Tibial artery (tissue), 4 donors: ENCODE measurements at places on chromosomes 16 and 17.

DNA sequence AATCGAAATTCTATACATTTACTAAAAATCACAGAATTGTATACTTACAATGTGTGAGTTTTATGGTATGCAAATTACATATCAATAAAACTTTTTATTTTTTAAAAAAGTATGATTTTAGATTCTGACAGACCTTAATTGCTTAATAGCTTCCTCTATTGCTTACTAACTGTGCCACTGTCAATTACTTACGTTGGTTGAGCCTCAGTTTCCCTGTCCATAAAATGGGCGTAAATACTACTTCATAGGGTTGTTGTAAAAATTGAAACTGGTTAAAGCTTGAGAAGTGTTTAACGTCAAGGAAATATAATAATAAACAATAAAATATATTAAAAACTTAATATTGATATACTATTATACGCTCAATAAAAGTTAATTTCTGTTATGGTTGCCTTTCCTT, 203.4 kb downstream of the SHISA9 start:
- DNase-seq: no peak
- no peaks in the 10 kb centered on the region for H3K4me1 ChIP-seq
- H3K36me3 ChIP-seq: no peaks in the 10 kb centered on the region

GRCh38 chr16:78549366-78549765, 449.9 kb downstream of the WWOX start:
- no peak overlapping the region for H3K27ac ChIP-seq
- DNase-seq: no peak
- H3K36me3 ChIP-seq: no peaks in the 10 kb centered on the region
- no peak overlapping the region for H3K4me3 ChIP-seq
- H3K27me3 ChIP-seq: no peaks in the 10 kb centered on the region
- H3K4me1 ChIP-seq: no peaks in the 10 kb centered on the region

- no peak for DNase-seq
- H3K27ac ChIP-seq: no peak overlapping the region
- no peak overlapping the region for H3K4me3 ChIP-seq
- peaks cover 6% of the 10 kb centered on the region for H3K27me3 ChIP-seq
- no peaks in the 10 kb centered on the region for H3K4me1 ChIP-seq
Measured at GRCh38 chr16:22623351-22623781, 112.7 kb downstream of the NPIPB5 start.

- no peak for DNase-seq
- H3K27ac ChIP-seq: no peak overlapping the region
- no peaks in the 10 kb centered on the region for H3K27me3 ChIP-seq
- H3K4me1 ChIP-seq: peaks cover 18% of the 10 kb centered on the region
- no peak overlapping the region for H3K4me3 ChIP-seq
- H3K36me3 ChIP-seq: peaks cover 67% of the 10 kb centered on the region
Measured at GRCh38 chr17:4165301-4166010, 22.5 kb downstream of the CYB5D2 start.

- no peak overlapping the region for H3K4me3 ChIP-seq
- no peak overlapping the region for H3K27ac ChIP-seq
- no peaks in the 10 kb centered on the region for H3K36me3 ChIP-seq
Measured at GRCh38 chr17:82985973-82986372, 93.4 kb upstream of the METRNL start.

DNA sequence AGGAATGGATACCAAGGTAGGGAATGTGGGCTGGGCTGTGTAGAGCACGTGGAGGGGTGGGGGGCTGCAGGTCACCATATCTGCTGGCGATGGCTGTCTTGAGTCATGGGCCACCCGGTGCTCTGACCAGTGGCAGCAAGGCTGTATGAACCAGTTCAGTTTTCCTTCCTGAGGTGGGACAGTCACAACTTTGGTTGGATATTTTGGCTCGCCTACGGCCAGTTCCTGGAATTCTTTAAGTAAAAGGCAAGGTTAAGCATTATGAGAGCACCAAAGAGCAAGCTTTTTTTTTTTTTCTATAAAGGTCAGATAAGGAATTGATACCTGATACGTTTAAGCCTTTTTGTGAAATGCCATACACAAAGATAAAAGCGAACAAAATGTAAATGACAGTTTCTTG, 81.9 kb downstream of the USP22 start:
- no peak overlapping the region for H3K4me3 ChIP-seq
- no peaks in the 10 kb centered on the region for H3K27me3 ChIP-seq
- H3K27ac ChIP-seq: no peak overlapping the region

GRCh38 chr17:43467981-43468581, 15.7 kb upstream of the DHX8 start:
- no peaks in the 10 kb centered on the region for H3K36me3 ChIP-seq
- H3K27me3 ChIP-seq: no peaks in the 10 kb centered on the region
- no peak overlapping the region for H3K4me3 ChIP-seq
- no peak overlapping the region for H3K27ac ChIP-seq
- DNase-seq: peak; percentile 68
- H3K4me1 ChIP-seq: peaks cover 6% of the 10 kb centered on the region

DNA sequence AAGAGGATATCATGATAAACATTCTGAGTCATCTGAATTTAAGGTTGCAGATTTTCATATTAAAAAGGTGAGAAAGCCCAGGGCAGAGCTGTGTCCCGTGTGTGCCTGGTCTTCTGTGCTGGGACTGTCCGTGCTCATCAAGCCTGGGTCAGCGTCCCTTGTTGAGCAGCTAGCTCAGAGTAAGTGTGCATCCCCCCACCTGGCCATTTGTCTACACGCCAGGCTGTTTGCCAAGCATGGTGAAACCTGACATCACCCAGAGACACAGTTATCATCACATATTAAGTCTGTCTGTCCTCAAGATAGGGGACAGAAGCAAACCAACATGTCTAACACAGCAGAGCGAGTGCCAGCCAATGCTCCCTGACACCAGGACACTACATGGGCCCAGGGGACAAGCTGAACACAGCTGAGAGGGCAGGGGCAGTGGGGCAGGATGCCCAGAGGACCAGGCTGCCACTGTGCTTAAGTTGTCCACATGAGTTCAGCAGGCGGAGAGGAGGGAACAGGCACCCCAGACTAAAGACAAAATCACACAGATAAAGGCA, 57.9 kb upstream of the CNEP1R1 start:
- H3K27ac ChIP-seq: no peak overlapping the region
- H3K27me3 ChIP-seq: peaks cover 20% of the 10 kb centered on the region
- DNase-seq: no peak
- H3K36me3 ChIP-seq: no peaks in the 10 kb centered on the region
- no peak overlapping the region for H3K4me3 ChIP-seq
